ENCODE measurements at places on chromosomes 13 and 19.
A peak's percentile ranks its signal among the peaks of the same experiment; 100 is the strongest.

DNA sequence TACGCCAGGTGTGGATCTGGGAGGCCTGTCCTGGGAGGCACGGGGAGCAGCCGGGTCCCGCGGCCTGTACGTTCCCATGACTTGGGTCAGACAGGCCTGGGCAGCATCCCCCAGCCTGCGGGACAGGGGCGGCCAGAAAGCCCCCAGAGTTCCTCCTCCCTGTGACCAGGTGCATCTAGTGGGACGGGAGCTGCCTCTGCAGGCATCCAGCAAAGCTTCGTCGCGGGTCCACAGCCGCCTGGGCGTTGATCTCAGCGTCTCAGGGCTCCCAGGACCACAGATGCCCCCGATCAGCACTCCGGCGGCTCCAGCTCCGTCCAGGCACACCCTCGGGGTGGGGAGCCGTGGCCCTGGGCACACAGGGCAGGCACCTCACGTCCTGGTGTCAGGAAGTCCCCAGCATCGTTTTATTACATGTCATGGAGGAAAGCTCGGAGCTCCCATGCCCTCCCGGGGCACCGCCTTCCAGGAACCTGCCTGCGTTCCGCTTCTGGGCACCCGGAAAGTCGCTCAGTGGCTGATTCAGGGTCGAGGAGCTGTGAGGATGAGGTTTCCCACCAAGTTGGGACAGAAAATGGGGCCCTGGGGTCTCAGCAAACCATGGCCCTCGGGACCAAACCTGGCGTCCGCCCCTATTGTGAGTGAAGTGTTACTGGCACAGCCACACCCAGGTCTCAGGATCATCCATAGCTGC lies 1.5 kb upstream of the GZMM start:
- DNase-seq: no peak

DNA sequence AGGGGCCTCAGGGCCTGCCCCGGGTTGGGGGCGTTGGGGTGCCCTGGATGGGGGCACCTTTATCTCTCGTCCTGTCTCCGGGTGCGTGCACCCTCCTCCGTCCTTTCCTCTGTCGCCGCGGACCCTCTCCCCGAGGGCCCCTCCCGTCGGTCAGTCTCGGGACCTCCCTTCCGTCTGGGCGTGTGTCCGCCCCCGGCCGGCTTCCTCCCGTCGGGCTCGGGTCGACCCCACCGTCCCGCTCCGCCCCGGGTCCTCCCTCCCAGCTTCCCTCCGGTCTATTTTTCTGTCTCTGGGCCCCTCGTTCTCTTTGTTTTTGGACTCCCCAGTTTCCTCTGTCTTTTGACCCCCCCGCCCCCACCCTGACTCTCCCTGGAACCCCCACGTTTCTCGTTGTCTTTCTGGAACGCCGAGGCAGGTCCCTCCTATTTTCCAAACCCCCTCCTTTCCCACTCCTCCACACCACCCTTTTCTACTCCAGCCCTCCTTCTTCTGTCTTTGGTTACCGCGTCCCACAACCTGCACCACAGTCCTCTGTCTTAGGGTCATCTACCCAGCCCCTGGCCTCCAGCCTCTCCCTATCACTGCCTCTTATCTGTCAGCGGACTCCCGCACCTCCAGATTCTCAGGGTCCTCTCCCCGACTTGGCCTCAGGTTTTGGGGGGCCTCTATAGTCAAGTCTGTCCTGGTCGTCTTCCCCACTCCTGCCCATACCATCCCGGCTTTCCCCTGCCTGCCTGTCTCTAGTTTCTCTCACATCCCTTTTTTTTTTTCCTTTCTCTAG lies 757 bp downstream of the EGLN2 start:
- DNase-seq: peak; percentile 42

DNA sequence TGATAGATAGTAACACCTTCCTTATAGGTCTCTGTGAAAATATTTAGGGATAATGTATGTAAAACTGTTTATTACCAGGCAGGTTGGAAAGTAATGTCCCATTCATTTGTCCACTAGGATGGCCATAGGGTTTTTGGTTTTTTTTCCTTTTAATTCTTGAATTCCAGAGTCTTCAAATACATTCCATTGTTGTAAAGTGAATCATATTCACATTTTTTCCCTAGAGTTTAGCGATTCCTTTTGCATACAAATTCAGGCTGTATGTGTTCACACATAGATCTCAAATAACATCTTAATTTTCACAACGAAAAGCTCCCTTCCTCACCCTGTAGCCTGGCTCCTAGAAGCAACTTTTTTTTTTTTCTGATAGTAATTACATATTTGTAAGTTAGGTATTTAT lies 1.8 kb upstream of the ZNF557 start:
- no peak for DNase-seq

DNA sequence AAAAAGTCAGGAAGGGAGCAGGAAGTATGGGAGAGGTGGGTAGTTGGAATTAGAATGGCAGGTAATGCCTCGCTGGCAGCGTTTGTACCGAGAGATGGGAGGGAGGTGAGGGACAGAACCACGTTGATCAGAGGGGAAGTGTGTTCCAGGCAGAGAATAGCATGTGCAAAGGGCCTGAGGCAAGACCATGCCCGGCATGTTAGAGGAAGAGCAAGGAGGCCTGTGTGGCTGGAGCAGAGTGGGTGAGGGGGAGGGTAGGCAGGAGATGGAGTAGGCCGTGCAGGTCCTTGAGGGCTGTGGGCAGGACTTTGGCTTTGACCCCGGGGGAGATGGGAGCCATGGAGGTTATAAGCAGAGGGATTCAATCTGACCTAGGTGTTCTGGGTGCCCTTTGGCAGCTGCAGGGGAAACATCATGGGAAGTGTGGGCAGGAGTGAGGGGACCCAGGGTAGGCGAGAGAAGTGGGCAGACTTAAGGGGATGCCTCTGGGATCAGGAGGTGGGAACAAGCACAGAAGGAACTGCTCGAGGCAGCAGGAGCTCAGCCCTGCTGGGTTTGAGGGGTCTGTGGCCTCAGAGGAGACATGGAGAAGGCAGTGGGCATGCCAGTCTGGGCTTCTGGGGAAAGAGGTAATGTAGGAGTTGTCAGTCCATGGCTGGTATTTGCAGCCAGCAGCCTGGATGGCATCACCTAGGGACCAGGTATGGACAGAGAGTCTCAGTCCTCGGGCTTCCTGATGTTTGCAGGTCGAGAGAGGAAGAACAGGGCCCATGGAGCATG lies 48.8 kb downstream of the CD320 start:
- DNase-seq: no peak

DNA sequence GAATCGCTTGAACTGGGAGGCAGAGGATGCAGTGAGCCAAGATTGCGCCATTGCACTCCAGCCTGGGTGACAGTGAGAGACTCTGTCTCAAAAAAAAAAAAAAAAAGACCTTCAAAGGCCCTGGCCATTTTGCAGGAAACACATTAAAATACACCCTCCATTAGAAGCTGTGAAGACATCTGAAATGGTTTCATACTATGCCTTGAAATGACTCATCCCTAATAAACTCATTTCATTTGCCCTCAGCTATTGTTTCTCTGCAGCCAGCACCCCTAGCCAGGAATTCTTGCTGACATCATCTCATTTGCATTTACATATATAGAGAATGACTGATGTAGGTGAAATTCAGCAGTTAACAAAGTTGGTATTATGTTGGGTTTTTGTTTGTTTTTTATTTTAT lies 8.7 kb downstream of the EML2 start:
- DNase-seq: peak; percentile 82

DNA sequence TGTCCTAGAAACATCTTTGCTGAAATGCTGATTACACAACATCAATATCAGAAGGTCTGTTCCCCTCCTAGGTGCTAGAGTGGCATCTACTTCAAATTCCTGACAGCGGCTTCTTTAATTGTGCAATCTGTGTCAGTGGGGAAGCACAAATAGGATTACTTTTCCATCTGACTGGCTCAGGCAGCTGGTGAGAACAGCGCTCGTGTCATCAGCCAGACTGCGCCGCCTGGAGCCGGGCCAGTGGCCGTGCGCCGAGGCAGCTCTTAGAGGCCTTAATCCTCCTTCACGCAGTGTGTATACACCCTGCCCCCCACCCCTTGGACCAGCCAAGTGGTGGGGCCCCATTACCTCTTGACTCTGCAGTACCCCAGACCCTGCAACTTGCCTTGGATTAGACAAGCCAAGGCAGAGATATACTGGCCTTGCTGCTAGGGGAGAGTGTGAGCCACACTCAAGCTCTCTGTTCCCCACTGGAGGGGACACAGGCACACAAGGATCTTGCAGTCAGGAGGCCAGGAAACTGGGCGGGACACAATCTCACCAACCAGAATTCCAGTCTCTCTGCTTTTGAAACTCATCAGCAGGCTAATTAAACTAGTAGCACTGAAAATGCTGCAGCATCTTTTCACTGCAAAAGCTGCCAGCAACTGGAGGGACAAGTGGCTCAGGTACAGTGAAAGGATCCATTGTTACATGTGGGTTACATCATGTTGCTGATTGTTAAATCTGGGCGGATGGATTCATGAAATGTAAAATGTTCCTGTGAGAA lies 48.9 kb upstream of the EPHX3 start:
- DNase-seq: peak; percentile 98

DNA sequence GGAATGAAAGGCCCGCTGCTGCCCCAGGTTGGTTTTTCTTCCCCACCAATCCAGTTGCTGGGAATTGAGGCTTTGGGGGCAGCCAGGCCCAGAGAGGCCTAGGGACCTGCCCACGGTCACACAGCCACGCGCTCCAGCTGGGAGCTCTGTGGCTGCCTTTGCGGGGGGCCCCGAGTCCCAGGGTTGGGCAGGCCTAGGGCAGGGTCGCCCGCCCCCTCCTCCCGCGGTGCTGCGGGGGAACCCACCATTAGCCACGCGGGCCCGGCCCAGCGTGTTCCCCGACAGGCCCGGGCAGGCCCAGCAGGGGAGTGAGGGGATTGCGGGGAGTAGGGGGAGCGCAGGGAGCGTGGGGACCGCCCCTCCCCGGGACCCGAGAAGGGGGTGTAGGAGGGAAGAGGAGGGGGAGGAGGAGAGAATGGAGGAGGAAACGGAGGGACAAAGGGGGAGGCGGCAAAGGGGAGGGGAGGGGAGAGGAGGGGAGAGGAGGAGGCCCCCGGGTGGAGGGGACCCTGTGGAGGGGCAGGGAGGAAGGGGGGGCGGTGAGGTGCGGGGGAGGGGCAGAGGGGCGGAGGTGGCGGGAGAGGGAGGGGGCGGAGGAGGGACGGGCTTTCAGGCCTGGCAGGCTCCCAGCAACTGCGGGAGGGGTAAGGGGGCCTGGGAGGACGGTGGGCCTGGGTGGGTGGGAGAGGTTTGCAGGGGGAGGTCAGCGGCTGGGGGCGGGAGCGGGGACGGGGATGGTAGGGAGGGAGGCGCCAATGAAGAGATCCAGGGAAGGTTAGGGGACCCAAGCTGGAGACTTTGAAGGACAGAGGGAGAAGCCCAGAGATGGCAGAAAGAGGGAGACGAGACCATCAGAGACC lies 12.9 kb upstream of the TLE2 start:
- no peak for DNase-seq

- DNase-seq: no peak
Observed at GRCh38 chr13:80010286-80010831, 330.6 kb downstream of the SPRY2 start.

- peak; percentile 94 for DNase-seq
Observed at GRCh38 chr19:21568816-21569493, 63.6 kb downstream of the ZNF429 start.

GRCh38 chr19:13051557-13052165 lies 51.0 kb downstream of the LYL1 start:
- DNase-seq: peak; percentile 78

DNA sequence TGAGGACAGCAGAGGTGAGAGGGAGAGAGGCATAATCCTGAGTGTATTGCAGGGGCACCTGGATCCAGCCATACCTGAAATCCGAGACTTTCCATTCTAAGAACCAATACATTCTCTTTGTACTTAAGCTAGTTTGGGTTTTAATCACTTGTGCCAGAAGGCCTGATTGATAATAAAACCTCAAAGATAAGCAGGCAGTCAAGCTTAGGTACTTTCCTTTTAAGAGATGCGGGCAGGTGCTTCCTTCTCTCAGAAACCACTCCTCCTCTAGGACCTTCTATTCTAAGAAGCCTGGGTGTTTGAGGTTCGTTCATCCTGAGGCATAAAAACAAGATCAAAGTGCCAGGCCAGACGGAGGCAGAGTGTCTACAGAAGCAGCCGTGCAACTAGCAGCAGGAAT lies 22.2 kb downstream of the FAM187B start:
- no peak for DNase-seq

DNA sequence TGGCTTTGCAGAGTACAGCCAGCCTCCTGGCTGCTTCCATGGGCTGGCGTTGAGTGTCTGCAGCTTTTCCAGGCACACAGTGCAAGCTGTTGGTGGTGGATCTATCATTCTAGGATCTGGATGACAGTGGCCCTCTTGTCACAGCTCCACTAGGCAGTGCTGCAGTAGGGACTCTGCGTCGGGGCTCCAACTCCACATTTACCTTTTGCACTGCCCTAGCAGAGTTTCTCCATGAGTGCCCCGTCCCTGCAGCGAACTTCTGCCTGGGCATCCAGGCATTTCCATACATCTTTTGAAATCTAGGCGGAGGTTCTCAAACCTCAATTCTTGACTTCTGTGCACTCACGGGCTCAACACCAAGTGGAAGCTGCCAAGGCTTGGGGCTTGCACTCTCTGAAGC lies 1697.3 kb upstream of the MIR17HG start:
- DNase-seq: no peak

GRCh38 chr13:29922896-29923295 lies 72.5 kb upstream of the UBL3 start:
- peak; percentile 22 for DNase-seq

DNA sequence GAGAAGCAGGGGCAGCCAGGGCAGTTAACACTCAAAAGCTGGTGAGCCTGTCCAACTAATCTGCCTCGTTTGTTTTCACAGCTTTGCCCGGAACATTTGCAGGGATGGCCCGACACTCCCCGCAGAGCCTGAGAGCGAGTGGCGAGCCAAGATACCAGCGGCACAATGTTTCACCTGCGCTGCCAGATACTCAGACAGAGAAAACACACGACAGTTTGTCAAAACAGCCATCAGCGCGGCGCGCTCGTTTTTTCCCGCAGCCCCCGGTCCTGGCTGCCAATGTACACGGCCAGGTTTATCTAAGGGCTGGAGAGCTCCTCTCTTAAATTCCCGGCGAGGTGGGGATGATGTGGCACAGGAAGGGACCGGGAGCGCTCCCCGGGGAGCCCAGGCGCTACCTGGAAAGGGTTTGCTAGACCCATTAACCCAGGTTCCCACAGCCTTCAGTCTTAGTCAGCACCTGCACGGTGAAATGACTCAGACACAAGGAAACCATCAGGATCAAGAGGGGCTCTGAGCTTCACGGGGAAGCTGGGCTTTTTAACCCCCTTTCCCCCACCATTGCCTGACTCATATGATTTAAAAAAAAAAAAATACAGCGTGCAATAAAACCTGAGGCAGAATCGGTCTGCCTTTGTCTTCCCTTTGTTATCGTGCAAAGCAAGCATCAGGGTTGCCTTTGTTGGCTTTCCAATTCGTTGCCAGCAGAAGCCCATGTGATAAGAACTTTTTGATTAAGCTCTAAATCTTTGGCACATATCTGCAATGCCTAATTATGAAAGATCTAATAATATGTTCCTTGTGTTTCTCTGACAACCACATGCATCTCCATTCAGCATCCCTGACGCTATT lies 186.2 kb downstream of the EFNB2 start:
- no peak for DNase-seq

DNA sequence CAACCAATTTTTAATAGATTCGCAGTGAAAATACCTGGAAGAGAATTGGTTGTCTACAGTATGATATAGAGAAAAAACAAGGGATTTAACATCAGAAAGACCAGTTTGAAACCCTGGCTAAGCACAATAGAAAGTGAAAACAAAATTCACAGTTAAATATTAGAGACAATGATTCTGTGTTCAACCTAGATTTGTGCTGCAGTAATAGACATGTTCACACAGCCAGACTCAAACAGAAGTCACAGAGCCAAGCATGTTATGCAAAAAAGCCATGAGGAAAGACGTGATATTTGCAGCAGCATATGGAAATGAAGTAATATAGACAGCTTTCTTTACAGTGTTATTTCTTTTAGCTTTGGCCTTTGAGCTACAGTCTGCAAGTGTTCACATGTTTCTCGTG lies 48.1 kb downstream of the SCEL start:
- no peak for DNase-seq

All from fibroblast of villous mesenchyme (primary cell).